ENCODE measurements at places on chromosomes 1 and 21.

DNA sequence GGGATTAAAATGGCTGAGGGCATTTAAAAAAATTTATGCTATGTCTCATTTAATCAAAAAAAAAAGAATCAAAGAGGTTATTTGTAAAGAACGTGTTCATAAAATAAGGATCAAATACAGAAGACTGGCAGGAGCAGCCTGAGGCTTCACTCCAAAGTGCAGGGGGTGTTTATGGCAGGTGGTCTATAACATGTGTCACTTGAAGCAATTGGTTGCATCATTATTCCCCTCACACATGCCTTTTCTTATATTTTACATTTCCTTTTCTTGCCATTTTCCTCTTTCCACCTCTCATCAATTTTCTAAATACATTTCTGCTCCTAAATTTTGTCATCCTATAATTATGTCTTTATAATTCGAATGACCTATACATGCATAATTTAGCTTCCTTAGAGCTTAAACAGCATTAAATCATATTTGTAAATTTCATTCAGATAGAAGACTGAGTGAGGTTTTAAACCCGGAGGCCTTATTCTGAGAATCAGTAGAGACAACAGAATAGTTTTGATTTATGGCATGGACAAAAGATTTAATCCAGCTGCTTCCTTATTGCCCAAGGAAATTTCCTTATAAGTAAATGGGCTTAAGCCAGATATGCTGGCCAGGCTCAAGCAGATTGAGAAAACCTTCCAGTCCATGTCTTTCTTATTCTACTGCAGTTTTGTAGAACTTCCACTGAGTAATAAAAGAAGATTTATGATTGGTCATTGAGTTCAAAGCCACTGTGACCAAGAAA, 322.8 kb downstream of the TGFB2 start:
- DNase-seq = no peak

GRCh38 chr1:175612286-175612685, 131.1 kb downstream of the TNR start:
- DNase-seq = no peak

GRCh38 chr1:33281554-33282303, 25.4 kb downstream of the ZNF362 start:
- no peak for DNase-seq

DNA sequence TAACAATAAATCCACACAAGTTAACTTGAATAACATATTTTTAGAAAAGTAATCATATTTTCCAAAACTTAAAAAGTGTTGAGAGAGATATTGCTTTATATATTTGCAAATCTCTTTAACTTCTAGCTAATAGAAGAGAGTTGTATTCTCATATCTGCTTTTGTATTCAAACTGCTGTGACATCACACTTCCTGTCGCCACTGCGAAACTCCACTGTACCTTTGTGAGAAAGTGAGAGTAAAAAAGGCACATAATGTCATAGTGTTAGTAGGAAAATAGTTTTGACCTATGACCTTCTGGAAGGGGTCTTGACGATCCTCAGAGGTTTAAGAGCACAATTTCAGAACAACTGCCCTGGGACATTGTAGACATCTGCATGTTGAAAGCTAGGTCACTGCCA, 21.6 kb downstream of the AK5 start:
- DNase-seq = no peak

GRCh38 chr1:150810958-150811659, 3.0 kb upstream of the CTSK start:
- no peak for DNase-seq

- DNase-seq = no peak
These were observed 79.8 kb upstream of the PLXNA2 start for GRCh38 chr1:208324005-208324404.

Measured in MCF 10A (cell line).